Germinal center (tissue), 1 donor: ENCODE measurements at places on chromosomes 1 and 21.

- DNase-seq, result no peak
Measured at GRCh38 chr1:229384822-229385221, 42.0 kb upstream of the CCSAP start.

- no peak for DNase-seq
Measured at GRCh38 chr1:25473653-25474225, 43.0 kb downstream of the MACO1 start.

DNA sequence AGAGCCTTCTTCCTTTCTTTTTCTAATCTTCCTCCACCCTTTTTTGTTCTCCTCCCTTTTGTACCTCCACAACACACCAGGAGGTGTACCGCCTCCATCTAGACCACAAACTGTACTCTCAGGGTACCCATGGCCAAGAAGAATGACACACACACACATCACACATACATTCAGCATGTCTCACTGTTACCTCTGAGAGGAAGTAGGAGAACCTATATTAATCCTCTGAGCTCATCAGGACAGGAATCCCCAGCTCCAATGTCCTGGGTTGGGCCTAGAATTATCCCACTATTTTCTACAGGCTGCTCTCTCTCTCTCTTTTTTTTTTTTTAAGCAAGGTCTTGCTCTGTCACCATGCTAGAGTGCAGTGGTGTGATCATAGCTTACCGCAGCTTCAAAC lies 36.7 kb downstream of the ATP2B4 start:
- DNase-seq, result no peak

DNA sequence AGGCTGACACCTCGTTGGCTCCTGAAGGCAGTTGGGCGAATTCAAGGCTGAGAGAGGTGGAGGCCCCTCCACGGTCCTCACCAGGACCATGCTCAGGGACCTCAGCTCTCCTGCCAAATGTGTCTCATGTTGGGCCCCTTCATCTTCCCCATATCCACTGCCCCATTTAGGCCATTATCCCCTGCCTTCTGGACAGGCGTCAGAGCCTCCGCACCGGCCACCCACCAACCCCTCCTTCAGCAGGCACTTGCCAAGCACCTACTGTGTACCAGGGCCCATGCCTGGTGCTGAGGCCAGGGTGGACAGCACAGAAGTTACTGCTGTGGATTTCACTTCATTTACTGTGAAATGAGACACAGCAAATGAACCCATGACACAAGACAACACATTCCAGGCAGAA lies 325.8 kb downstream of the MATN1 start:
- no peak for DNase-seq

DNA sequence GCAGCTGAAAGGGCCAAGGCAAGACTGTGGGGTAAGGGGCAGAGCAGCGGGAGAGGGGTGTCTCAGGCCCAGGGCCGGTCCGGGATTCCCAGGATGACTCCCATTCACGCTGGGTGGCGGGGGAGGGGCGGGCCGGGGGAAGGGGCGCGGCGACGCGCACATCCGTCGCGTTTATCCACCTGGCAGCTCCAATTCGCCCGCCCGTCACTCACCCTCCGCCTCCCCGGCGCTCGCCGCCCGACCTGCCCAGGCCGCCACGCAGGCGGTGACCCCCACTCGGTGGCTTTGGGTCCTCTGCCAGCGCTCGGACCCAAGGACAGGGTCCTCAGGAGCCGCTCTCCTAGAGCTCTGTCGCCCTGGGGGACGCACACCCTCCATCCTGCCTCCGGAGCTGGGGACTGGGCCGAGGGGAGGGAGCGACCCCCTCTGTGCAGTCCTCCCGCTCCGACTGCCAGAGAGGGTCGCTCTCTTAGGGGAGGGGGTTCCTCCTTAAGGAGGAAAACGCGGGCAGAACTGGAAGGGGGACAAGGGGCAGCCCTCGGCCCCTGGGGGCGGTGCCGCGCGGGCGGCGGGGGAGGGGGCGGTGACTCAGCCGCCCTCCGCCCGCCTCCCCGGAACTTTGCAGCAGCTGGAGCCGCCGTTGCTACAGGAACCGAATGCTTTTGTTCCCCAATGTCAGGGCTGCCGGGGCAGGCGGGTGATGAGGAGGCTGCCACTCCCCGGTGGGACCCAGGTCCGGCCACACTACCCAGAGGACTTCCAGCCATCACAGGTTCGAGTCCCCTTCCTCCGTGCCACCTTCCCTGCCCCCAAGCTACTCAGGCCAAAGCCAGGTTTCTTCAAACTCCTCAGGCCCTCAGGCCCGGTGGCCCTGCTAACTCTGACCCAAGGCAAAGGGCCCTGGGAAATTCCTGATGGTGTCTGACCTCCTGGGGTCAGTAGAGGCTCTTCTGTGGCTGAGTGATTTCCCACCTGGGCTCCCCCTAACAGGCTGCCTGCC lies 3.4 kb downstream of the ADGRB2 start:
- DNase-seq, result peak; percentile 70

DNA sequence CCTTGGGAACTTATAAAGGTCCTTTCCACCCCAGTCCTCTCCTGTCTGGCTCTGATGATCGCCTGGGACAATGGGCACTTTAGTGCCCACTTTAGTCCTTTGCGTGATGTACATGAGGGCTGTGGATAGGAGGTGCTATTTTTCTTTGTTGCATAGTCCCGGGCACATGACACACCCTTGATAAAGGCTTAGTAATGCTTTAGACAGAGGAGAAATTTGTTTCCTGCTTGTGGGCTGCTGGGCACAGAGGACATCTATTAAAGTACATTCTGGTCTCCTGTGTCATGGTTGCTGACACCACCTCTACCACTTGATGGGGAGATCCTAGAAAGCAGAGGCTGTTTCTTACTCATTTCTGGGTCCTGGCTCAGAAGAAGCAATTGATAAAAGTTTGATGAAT lies 5.4 kb upstream of the KNCN start:
- no peak for DNase-seq

DNA sequence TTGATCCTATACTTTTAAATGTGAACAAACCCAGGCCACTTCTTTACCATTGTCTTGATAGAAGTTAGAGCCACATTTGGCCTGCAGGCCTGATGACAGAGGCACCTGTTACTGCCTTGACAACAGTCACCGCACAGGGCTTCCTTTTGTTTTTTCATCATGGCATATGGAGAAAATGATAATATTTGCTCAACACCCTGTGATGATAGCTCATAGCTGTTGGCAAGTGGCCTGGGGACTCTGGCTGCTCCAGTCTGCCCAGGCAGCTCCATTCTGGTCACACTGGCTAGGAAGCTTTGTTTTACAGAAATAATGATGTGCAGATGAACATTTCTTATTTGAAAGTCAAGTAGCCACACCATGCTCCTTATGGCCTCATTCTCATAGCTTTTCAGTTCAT lies 89.6 kb upstream of the GPR88 start:
- DNase-seq, result no peak
